Globus pallidus (tissue), 1 donor: ENCODE measurements at places on chromosomes 11 and 22.
A peak's percentile ranks its signal among the peaks of the same experiment; 100 is the strongest.

GRCh38 chr22:49996119-49996517 is 16.4 kb downstream of the IL17REL start:
- DNase-seq, result no peak

GRCh38 chr11:116696381-116696941 is 76.3 kb downstream of the BUD13 start:
- no peak for DNase-seq

DNA sequence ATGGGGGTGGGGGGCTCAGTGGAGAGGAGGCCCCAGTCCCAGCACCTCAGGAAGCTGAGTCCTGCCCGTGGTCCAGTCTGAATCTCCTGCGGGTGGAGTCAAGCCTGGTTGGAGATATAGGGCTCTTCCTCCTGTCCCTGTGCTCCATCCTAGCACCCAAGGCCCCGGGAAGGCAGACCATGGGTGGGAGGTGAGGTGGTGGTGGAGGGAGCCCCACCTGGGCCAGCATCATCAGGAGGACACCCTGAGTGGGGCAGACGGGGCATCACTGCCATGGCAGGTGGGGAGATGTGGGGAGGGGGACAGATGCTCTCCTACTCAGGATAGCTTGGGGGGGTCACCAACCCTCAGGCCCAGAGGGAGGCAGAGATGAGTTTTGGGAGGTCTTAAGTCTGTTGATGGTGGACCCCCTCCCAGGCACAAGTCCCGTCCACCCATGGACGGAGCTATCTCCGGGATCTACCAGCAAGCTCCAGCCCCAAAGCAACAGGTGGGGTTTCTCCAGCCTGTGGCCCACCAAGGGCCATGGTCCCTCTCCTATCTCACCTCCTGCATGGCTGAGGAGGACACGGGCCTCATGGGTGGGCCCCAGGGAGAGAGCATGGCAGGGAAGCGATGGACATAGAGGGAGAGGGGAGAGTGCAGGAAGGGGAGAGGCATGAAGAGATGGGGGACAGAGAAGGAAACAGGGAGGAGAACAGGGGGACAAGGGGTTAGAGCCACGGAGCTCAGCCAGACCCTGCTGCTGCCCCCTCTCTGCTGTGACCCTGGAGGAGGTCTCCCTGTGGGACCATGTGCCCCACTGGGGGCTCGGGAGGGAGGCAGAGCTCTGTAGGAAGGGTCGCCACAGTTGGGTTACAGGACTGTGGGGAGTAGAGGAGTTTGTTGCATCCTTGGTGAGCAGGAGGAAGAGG is 1.3 kb downstream of the MRGPRE start:
- no peak for DNase-seq

DNA sequence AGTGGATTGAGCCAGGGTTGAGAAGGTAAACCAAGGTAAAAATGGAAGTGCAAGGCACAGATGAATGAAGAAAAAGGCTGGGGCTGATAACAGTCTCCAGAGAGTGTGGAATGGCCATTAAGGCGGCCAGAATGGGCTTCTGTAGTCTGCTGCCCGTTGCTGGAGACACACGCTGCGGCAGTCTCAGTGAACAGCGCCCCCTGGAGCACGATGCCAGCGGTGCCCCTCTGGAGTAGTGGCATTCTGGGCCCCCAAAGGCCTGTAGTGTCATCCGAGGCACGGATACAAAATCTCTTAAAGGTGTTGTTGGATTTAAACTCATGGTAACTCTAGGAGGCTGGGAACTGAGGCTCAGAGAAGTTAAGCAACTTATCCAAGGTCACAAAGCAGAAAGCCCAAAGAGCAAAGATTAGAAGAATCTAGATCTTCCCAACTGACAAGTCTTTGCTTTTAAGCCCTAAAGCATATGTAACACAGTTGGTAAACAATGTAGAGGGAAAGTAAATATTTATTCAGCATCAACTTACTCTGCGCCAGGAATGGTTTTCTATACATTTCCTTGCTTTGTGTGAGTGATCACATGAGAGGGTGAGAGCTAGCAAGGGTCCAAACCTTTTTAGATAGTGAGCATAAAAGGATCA is 18.2 kb downstream of the KCNJ1 start:
- no peak for DNase-seq

DNA sequence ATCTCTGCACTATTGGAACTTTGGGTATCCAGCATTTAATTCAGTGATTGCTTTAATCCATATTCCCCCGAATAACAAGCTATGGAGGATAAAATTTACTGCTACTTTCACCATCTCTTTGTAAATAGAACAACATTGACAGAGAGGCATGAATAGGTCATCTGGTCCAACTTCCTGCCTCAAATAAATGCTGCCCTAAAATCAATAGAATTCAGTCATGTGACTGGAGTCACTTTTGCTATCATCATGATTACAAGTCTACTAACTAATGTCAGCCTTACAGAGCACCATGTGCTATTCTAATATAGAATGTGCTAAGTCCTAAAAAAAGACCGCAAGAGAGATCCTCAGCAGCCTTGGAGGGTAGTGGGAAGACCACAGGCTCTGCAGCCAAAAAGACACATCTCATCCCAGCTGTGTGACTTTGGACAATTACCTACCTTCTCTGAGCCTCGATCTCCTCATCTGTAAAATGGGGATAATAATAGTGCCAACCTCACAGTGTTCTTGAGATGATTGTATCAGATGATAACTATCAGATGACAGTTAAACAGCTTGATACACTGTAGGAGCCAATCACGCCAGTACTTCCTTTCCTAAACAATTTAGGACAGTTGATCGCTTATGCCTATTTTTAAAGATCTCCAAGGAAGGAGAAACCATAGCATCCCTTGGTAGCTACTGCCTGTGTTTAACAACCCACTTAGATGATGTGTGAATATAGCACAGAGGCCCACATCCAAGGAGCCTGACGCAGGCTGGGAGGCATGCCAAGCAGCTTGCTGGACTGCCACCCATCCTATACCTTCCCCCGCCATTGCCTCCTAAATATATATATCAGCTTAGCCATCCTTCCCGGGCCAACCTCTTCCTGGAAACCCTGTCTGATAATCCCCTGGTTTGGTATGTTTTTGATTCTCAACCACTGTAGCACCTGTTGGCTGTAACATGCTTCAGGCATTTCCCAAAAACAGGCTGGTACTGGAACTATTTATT is 77.3 kb upstream of the PHF21A start:
- no peak for DNase-seq

DNA sequence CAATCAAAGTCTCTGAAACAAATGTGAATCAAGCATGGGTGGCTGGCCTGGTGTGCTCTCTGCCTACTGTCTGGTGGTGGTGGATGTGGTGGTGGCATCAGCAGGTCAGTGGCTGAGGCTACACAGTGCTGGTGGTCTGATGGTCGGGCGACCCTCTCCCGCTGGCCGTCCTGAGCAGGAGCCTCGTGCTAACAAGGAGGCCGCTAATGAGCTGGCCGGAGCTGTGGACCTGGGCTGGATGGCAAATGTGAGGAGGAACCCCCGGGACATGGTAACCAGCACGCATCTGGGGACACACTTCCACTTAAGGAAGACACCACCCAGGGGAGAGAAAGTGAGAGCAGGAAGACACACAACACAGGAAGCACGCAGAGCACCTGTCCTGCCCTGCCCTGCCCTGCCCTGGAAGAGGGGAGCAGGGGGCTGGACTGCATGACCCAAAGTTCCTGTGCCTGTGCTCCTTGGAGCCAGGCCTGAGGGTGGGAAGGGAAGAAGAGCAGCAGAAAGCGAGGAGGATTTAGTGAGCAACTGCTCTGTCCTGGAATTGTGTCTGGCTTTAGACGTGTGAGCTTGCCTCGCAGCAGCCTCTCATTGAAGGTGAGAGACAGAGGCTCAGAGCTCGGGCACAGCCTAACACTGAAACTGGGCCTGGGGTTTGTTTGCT is 23.7 kb downstream of the SLC37A2 start:
- DNase-seq, result no peak

- no peak for DNase-seq
Measured at GRCh38 chr22:22681221-22681739, 36.9 kb downstream of the GGTLC2 start.

DNA sequence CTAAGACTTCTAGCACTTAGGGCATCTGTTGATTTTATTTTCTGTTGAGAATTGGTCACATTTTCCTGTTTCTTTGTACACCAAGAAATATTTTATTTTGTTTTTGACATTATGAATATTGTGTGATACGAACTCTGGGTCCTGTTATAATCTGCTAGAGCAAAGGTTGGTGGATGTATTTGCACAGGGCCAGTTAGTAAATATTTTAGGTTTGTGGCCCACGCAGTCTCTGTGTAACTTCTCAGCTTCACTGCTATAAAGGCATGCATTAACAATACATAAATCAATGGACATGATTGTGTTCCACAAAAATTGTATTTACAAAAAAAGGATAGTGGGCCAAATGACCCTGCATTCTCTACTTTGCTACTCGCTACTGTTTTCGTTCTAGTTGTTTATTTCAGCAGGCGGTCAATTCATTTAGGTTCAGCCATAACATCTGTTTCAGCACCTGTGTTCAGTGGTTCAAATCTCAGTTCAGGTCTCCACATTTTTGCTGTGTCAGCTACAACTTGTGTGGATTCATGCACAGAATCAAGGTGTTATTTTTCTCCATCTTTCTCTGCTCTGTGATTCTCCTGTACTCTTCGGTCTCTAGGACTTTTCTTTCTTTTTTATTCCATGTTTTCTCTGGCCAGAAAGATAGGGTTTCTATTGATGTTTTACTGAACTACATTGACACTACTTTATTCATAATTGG is 786.2 kb downstream of the ETS1 start:
- no peak for DNase-seq

DNA sequence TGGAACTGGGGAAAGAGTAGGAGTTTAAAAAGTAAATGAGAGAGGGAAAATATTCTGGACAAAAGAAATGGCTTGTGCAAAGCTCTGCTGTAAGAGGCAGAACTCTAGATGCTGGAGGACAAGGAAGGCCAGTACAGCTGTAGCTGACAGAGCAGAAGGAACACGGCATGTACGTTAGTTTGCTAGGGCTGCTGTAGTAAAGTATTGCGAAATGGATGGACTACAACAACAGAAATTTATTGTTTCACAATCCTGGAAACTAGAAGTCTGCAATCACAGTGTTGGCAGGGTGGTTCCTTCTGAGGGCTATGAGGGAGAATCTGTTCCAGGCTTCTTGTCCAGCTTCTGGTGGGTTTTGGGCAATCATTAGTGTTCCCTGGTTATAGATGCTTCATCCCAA is 454.4 kb downstream of the NTM start:
- no peak for DNase-seq

GRCh38 chr22:46071451-46072109 is 78.7 kb upstream of the PPARA start:
- DNase-seq, result peak; percentile 93

GRCh38 chr22:41511521-41511968 is 32.7 kb downstream of the POLR3H start:
- no peak for DNase-seq

- no peak for DNase-seq
Measured at GRCh38 chr11:17473071-17473744, 3.4 kb downstream of the ABCC8 start.

DNA sequence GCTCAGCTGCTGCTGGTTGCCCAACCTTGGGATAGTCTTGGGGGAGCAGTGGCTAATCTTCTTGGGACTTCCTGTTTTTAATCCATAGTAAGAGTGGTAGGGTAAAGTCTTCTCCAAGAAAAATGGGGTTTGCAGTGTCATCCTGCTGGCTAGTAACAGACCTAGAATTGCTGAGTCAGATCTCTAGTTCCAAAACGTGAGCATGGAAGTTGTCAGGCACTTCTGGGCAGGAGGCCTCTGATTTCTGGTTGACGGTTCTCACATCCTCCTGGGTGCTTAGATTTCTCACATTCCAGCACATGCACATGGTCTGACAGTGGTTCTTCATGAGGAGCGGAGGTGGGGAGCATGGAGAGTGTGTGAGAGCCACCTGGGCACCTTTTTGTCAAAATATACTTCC is 410.0 kb downstream of the OPCML start:
- no peak for DNase-seq

DNA sequence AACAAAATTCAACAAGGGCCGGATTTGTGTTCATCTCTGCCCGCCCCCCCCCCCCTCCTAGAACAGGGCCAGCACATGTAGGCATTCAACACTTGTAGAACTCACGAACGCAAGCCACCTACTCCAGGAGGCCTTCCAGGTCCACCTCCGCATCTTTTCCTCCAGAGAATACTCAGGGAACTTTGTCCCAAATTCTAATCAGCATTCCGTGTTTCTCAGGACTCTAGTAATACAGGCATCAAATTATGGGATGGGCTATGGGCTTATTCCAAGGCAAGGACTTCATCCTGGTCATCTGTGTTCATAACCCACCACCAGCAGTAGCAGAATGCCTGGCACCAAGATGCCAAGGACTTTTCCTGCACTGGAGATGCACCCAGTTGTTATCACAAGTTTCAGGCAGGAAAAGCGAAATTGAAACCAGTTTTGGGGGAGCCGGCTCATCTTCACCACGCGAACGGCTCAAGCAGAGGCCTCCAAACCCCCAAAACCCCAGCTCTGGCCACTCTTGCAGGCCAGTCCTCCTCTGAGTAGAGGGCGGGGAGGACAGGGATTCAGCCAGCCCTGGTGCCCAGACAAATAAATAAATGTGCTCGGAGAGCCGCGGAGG is 462 bp downstream of the UBE2L6 start:
- peak; percentile 40 for DNase-seq

GRCh38 chr11:45037434-45038005 is 86.8 kb upstream of the TP53I11 start:
- no peak for DNase-seq
